ENCODE measurements at places on chromosomes 1 and 21.

DNA sequence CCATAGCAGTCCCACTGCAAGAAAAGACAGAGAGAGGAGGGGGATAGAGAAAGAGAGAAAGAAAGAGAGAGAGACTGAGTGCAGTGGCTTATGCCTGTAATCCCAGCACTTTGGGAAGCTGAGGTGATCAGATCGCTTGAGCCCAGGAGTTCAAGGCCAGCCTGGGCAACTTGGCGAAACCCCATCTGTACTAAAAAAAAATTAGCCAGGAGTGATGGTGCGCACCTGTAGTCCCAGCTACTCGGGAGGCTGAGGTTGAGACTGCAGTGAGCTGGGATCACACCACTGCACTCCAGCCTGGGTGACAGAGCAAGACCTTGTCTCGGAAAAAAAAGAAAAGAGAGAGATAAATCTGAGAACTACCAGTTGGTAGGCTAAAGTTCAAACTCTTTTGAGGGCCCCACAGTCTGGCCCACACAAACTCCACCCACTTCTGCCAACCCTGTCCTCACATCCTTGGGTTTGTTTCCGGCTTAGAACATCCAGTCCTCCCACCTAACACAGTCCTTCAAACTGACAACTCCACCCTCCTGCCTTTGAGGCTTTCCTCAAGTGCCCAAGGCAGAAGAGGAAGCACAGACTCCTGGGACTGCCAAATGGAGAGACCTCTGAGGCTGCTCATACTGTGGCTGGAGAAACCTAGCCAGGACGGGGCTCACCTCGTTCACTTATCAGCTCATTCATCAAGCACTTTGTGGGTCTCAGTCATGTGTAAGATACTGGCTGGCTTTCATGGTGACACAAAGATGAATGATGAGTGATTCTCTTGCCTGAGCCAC, 20.1 kb downstream of the TFAP2E start:
- no peak for DNase-seq

DNA sequence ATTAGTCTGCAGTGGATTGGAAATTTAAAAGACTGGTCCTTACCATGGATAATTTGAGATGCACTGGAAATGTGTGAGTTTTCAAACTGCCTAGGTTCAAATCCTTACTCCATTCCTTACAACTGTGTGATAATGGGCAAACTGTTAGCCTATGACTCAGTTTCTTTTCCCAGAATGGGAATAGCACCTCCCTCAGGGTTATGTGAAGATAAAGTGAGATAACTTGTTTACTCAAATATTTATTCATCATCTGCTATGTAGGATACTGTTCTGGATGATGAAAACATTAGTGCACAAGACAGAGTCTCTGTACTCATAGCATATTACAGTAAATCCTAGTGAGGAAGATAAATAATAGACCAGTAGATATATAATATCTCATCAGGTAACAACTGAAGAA, 28.6 kb downstream of the LRIG2 start:
- DNase-seq = no peak

DNA sequence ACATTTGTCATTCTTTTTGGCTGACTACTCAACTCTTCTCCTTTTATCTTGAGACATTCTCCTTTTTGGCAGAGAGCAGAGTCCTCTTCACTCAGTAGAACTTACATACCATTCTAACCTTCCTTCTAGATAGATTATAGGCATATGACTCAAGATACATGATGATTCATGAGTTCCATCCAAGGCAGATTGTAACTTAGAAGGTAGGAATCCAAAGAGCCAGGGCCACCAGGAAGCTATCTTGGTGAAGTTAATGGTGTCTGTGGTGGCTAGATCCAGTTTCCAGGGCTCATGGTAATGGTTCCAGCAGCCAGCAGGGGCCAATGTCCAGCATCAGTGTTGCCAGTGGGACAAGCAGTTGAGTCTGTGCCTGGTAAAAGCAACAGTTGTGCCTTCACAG, 76.1 kb upstream of the KIAA0040 start:
- peak; percentile 14 for DNase-seq

DNA sequence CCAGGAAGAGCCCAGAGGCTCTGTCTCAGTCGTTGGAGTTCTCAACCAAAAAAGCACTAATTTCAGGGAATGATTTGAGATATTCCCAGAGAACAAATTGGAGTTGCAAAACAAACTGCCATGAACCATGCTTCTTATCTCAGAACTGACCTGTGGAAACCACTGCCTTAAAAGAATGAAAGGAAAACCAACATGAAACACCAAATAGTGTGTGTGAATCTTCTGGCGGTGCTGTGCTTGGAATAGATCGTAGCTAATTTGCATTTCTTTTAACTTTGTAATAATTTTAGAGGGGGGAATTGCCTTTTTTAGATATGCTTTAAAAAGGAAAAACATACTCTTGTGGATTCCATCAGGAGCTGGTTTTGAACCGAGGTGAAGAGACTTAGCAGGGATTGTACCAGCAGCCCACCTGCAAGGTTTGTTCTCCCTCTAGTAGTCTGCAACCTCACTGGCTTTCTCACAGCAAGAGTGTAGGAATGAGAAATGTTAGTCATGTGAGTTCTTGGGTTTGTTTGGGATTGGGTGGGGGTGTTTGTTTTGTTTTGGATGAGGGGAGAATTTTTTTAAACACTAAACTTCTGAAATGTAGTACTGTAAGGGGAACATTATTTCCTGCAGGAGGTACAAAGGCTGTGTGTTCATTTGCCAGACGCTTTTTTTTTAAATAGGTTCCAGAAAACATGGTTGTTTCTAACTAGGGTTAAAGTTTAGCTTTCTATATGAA, 45.7 kb upstream of the ANGPTL1 start:
- DNase-seq = no peak

DNA sequence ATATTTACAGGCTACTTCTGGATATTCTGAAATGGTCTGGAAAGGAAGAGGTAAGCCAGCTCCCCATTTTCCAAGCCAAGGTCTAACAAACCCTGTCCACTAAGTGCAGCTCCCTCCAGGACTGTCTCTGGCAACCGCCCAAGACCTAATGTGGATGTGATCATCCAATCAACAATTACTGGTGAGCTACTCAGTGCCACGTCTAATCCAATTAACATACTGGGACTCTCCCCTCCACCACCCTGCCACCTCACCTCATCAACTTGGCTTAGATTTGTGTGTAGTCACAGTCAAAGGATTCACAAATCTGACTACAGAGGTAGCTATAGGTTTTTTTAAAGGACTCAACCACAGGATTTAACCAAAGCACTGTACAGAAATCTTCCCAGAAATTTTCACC, 25.4 kb upstream of the S100A7 start:
- peak; percentile 26 for DNase-seq

GRCh38 chr1:2373551-2374251, 17.7 kb downstream of the MORN1 start:
- DNase-seq = no peak

- DNase-seq = no peak
Measured at GRCh38 chr1:163095213-163095612, 26.1 kb downstream of the RGS4 start.

GRCh38 chr1:186063091-186063657, 311.9 kb downstream of the TPR start:
- no peak for DNase-seq

DNA sequence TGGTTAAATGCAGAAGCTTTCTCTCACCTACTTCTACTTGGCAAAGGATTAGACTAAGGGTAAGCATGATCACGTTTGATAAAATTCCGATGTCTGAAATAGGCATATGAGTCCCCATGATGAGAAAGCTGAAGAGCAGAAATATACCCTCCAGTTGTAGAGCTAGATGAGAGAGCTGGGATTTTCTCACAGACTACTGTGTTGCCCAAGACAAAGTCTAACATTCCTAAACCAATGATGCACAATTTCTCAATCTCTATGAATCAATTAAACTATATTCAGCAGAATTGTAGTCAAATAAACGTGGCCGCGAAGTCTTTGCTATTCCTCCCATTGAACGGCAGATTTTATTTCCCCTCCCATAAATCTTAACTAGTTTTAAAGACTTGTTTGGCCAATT, 699.2 kb downstream of the KCNT2 start:
- no peak for DNase-seq

DNA sequence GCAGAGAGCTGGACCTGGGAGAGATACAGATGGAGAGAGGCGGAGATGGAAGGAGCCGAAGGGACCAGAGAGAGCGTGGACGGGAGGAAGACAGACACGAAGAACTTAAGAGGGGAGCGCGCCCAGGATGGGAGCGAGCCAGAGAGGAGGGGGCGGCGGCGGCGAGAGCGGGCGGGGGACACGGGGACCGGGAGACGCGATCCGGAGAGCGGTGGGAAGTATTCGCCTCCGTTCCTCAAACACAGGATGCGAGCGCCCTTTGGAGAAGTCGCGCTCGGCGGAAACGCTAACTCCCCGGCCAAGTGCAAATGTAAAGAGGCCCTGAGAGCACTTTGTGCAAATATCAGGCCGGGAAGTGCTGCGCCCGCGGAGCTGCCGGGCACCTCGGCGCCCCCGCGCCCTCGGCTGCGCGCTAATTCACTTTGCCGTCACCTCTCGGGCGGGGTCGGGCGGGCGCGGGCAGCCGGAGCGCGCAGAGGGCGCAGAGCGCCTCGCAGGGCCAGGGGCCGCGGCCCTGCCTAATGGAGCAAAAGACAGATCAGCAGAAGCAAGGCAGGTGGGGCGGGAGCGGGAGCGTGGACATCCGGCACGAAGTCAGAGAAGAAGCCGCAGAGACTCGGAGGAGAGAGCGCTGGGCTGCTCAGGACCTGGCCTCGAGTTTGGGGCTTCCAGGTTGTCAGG, 281.2 kb downstream of the RRAGC start:
- DNase-seq = no peak

Data from renal cortical epithelial cell (primary cell).